Neuronal stem cell (in vitro differentiated cells): ENCODE measurements at places on chromosomes 12 and 14.

DNA sequence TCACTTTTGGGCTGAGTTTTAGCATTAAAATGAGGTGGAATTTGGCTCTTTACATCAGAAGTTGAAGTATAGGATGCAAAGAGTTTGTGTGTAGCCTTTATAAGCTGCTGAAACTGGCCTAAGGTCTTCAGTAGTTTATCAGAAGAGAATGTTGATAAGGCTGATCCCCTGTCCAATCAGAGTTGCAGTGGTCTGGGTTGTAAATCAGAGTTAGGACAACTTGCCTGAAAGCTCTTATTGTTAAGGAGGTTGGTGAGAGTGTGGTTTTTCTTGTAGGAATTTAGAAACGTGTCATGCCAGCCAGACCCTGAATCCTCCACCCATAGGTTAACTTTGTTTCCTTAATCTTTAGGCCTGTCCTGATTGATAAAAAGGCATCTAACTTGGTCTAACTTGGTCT is 143.5 kb downstream of the ST8SIA1 start:
- DNase-seq = no peak

- DNase-seq = no peak
These were observed 117.9 kb upstream of the SFSWAP start for GRCh38 chr12:131592972-131593371.

DNA sequence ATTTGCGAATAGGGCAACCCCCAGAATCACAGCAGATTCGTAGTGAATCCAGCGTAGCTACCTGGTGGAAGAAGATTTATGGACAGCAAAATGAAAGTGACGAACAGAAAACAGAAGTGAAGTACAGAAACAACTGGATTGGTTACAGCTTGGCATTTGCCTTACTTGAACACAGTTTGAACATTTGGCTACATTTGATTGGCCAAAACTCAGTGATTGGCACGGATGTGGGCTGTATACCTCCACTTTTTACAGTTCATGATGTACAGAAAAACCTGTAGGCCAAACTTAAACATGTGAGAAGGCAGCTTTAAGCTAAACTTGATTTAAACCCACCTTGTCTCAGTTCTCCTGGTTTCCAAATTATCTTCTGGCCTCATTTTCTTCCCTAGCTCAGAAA is 49.9 kb upstream of the AMN1 start:
- no peak for DNase-seq

DNA sequence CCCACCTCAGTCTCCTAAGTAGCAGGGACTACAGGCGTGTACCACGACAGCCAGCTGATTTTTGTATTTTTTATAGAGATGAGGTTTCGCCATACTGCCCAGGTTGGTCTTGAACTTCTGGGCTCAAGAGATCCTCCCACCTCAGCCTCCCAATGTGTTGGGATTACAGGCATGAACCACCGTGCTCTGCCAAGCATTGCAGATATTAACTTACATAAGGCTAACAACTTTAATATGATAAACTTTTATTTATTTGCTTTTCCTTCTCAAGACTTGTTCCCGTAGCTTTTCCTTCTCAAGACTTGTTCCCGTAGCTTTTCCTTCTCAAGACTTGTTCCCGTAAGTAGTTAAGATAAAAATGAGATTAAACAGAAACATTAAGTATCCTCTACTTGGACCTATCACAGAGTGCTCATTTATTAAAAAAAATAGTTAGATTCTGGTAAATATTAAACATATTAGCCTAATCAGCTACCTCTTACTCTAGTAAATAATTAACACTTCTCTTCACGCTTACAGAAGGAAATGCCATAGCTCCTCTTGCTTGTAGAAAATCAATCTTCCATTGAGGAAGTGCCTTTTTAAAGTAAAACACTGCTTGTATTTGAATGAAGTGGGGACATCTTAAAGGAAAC is 157.7 kb upstream of the KITLG start:
- DNase-seq = no peak

- DNase-seq = no peak
These were observed 307.2 kb downstream of the ADGRD1 start for GRCh38 chr12:131260954-131261353.

DNA sequence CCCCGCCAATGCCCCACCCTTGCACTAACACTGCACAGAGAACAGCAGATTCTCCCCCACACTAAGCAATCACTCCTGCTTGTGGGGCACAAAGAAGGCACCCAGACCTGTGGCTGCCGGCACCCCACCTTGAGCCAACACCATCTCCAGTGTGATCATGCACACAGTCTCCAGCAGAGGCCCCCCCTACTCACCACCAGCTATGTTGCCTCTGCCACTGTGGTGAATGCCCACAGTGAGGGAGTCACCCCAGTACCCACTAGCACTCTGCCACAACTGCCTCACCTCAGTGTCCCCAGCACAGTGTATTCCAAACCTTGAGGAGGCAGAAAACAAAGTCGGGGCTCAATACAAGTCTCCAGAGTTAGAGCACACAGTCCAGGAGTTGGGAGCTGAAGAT is 261.7 kb upstream of the SSTR1 start:
- DNase-seq = no peak

DNA sequence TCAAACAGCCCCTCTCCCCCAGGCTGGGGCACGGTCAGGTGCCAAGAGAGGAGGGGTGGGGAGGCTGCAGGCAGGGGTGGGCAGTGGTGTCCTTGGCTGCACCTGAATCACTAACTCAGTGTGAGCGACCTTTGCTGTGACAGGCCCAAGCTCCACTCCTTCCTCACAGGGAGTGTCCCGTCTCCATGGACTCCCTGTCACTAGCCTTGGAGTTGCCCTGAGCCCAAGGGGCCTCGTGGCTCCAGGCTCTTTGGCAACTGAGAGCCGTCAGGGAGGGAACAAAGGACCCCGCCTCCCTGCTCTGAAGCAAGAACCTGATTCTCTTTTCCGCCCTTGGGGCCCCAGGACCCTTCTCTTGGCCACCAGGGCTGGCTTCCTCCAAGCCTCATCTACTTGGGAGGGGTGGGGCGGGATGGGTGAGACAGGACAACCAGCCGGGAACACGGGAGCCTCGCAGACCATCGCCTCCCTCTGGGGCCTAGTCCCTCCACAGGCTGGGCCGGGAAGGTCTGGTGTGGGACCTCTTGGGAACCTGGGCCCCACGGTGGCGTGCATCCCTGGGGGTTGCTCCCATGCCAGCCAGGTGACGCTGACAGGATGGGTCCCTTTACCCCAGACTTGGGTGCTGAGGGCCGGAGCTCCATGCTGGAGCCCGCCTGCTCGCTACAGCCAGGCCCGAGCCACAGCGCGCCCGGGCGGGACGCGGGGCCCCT is 935 bp upstream of the ADSS1 start:
- DNase-seq = no peak

GRCh38 chr12:10636611-10637010 is 23.2 kb upstream of the MAGOHB start:
- DNase-seq = no peak

- no peak for DNase-seq
These were observed 7.3 kb downstream of the PPP2R5E start for GRCh38 chr14:63535918-63536317.

DNA sequence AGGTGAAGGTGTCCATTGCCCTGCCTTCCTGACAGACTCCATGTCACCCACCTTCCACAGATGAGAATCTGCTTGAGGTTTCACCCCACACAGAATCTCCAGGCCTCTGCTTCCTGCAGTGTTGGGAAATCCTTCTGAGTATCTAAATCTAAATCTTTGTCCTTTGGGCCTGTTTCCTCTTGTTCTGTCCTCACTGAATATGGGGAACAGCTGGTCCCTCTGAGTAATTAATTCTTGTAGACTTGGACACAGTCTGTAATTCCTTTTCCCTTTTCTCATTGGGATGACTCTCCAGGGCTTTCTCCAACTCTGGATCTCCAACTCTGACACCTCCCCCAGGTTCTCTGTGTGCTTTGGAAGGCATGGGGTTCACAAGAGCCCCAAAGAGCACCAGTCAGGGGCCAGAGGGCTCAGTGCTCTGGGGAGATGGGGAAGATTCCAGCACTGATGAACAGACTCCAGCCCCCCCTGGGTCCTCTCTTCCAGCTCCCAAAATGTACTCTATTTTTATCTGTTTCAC is 2.3 kb upstream of the ACVRL1 start:
- DNase-seq = no peak

GRCh38 chr12:124214574-124214973 is 80.3 kb upstream of the RFLNA start:
- no peak for DNase-seq

DNA sequence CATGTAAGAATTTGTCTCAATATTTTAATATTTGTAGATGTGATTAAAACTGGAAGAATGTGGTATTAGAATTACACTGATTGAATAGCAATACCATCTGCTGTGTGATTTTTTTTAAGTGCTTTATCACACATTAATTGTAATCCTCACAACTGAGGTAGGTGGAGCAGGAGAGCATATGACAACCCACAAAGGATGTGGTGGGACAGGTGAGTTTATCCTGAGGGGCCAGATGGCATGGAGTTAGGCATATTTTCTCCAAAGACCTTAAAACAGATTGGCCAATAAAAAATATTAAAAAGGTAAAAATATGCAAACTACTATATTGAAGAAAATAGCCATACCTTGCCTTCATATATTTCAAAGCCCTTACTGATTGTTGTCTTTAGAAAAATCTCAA is 7.8 kb downstream of the LRRC10 start:
- DNase-seq = no peak

GRCh38 chr12:62484233-62484632 is 17.6 kb downstream of the MON2 start:
- no peak for DNase-seq

DNA sequence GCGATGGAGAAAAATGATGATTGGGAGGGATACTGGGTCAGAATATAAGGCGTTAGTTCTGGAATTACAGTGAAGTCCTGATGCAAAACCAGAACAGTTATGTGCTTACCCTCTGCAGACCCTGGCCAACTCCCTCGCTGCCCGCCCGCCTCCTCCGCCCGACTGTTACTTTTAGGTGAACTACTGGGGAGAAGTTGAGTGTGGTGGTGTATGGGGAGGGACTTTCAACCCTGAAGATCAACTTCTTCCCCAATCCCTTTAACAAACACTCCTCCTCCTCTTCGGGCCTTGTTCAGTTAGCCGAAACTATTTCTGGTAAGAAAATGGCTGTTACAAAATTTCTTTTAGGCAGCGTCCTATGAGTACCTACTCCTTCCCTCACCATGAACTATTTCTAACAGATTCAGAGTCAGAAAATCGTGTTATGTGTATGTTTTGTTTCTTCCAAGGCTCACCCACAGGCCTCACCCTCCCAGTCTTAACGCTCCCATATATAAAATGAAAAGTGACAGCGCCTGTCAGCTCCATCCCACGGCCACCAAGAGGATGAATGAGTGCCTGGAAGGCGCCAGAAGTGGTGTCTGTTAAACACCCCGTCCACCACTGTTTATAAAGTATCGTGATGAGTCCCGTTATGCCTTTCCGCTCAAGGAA is 1.3 kb downstream of the FBXO33 start:
- DNase-seq = no peak

- DNase-seq = no peak
These were observed 22.9 kb upstream of the RDH16 start for GRCh38 chr12:56980268-56980667.

GRCh38 chr12:5399266-5399665 is 32.6 kb upstream of the NTF3 start:
- DNase-seq = no peak
